ENCODE measurements at places on chromosomes 5 and 9.

GRCh38 chr9:6634444-6634843 is 11.1 kb downstream of the GLDC start:
- no peak for DNase-seq

DNA sequence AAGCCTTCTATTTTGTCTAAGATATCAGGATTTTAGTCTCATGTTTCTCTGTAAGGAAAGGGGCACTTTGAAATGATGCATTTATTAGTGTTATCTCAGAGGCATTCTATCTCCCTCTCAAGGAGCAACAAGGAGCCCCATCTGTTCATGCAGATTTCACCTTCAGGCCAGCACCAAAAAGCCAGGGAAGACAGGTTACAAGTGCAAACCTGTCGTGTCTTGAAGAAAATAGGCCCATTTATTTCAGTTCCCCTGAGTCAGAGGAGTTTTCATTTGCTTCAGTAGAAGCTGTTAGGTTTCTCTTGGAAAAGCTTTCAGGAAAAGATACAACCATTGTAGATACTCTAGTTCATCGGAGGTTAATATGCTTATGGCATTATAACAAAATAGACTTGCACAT is 97.2 kb downstream of the SPOCK1 start:
- DNase-seq: no peak

GRCh38 chr9:95499847-95500246 is 16.9 kb downstream of the PTCH1 start:
- DNase-seq: no peak

- DNase-seq: no peak
These were observed 2.6 kb upstream of the SMC5 start for GRCh38 chr9:70256123-70256551.

- DNase-seq: no peak
These were observed 416.5 kb upstream of the CCNH start for GRCh38 chr5:87829217-87829551.

DNA sequence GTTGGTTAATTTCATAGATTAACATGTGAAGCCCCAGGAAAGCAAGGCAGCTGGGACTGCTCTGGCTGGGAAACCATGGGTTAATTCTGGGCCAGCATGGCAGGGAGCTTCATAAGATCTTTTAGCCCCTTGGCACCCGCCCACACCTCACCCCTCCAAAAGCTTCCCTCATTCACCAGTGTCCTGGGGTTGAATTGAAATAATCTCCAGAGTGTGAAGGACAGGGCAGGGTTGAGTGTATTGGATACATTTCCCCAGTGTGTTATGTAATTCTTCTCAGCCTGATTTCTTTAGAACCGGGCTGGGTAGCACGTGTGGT is 19.4 kb downstream of the WNT8A start:
- no peak for DNase-seq

GRCh38 chr9:95147452-95148207 is 169.9 kb downstream of the FANCC start:
- no peak for DNase-seq

DNA sequence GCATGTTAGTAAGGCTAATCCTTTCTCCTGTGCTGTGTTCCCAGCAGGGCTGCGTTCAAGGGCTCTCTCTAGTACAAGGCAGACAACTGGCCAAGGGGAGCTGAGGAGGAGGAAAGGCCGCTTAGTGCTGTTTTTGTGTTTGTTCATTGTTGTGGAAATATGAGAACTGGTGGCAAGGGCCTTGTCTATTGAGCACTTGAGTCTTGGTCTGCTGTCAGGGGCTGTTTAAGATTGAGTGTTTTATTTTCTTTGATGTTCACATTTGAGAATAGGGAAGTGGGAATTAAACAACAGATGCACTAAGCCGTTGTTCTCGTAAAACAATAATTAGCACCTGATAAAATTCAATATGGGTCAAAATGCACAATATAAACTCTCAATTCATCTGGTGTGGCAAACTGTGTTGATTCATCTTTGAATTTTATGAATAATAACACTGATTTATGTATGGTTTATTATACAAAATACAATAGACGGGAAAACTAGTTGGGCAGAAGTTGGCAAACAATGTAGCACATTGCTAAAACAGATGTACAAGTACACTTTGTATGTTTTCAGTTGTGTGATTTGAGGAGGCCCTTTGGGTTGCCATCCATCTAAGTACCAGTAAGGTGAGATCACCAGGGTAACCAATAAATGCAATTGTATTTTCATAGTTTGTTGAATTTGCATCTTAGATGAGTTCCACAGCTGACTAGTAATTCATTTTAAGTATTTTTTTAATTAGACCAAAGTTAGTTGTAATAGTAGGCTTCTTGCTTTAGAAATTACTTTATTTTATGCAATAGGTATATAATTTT is 97.6 kb upstream of the GRHPR start:
- no peak for DNase-seq

DNA sequence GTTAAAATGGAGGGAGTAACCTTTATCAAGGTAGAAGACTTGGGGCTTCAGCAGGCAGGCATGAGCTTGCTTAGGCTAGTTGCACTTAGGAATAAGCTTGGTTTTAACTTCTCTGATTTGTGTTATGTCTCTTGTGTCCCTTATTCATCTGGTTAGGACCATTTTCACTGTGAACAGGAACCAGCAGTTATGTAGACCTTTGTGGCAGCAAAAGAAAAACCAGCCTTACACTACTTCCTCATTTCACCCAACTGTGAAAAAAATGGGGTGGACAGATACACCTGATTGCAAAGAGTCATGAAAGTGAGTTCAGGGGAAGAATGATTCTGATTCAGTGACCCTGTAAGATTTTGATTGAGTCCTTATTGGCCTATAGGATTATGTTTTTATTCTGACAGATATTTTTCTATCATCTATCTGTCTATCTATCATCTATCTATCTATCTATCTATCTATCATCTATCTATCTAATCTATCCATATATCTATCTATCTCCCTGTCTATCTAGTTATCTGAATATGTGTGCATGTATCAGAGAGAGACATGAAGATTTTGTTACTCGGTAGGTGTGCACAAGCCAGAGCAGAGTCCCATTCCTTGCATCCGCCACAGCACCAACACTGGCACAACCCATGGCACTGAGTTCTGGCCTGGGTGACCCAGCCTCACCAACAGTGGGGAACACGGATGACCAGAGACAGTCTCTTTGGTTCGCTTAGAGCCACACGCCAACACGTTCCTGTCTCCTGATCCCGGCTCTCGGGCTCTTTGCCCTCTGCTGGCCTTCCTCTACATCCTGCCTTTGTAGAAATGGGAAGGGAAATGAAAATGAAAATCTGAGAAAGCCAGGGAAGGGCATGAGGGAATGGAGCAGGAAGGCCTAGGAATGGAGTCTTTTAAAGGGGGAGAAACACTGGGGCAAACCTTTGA is 1.3 kb upstream of the ZNF366 start:
- DNase-seq: no peak

DNA sequence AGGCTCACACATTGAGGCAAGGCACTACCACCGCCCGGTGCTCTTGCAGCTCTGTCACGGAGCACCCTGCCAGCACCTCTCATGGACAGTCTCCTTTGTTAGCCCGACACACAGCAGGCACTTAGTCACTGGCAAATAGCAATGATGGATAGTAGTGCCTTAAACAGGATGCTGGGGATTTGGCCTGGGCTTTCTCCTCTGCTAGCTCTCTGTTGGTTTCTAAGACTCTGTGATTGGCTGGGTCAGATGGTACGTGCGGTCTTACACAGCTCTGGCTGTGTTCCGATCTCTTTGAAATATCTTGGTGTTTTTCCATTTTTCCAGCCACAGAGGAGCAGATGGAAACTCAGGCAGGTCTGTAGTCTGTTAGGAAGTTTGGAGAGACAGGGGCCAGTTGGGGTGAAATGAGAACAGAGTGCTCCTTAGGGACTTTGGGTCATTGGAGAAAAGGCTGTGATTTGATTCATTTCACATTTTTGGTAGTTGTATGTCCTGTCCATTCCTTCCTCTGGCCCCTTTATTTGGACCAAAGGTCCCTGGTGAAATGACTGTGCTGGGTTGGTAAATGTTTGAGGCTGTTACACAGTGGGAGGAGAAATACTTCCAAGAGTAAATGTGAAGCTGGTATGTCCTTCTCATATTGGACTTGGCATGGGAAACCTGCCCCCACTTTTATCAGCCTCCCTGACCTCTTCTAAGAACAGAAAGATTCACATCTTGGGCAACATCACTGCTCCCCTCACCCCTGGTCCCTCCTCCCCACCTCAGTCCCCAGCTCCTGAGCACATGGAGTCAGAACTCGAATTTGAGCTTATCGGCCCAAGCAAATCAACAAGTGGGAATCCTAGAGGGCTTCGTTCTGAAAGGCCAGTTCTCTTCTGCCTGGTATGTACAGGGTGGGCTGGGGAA is 3.4 kb downstream of the SMIM3 start:
- no peak for DNase-seq

GRCh38 chr9:88221105-88221504 is 82.8 kb upstream of the SPATA31C2 start:
- DNase-seq: no peak

DNA sequence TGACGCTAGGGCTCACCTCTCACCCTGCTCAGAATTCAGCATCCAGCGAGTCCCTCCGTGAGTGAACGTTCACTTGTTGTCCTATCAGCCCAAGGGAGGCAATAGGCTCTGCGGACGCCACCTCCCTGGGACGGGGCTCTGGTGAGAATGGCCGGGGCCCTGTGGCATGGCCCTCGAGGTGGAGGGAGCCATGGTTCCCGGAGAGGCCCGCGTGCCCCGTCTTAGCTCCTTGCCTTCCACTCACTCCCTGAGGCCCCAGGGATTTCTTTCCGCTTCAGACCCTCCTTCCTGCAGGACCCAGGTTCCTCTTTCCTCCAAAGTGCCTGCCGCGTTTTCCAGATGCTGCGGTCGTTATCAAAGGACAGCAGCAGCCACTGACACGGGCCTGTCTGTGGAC is 21.5 kb downstream of the EXOC3 start:
- DNase-seq: no peak

- DNase-seq: no peak
These were observed 41.4 kb upstream of the LRRC14B start for GRCh38 chr5:149745-150485.

DNA sequence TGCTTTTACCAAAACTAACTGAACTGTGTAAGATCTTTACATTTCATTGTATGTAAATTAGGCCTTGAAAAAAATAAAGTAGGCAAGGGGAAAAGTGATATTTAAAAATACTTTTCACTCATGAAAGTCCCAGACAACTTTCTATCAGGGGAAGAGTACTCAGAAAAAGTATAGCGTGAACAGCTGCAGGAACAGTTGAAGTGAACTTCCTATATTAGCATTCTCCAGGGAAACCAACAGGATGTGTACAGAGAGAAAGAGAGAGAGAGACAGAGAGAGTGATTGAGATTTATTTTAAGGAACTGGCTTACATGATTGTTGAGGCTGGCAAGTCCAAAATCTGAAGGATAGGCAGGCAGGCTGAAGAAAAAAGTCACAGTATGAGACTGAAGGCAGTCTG is 42.0 kb downstream of the ERMP1 start:
- DNase-seq: no peak

GRCh38 chr5:53099546-53099945 is 10.0 kb downstream of the MOCS2 start:
- DNase-seq: no peak

GRCh38 chr5:91384671-91385430 is 1.7 kb upstream of the ARRDC3 start:
- DNase-seq: no peak

DNA sequence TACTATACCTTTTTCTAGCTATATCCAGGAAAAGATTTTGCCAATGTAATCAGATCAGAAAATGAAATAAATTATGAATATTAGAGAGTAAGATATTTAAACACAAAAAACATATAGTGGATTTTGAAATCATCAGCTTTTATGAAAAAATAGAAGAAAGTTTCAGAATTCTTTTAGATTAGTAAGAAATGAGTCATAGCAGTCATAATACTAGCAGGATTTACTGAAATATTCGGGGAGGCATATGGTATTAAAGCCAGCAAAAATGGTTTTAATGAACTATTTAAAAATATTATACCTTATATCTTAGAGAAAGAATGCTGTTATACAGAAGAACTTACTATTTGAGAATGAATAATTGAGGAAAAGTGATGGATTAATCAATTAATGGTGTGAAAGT is 303.6 kb upstream of the NUDT12 start:
- no peak for DNase-seq

DNA sequence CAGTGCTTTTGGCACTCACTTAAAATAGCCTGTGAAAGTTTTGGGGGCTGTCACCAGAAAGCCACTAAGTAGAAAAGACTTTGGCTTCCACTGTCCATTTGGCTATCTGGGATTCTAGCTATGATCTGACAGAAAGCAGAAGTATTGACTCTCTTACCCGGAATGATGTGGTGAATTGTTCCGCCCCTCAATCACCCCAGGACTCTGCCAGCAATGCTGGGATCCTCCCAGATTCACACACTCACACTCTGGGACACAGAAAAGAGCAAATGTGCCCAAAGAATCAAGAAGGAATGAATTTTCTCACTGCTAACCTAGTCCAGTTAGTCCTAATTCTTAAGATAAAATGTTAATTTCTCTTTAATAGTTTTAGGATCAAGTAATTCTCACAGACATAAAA is 576.9 kb downstream of the BNC2 start:
- no peak for DNase-seq

Measured in stimulated activated CD4-positive, alpha-beta T cell treated with anti-CD3 and anti-CD28 coated beads, Interleukin-1b, Interleukin-23, amount 100 ng/mL, for 1 hour (primary cell).